ENCODE measurements at places on chromosomes 4 and X.

GRCh38 chr4:159547645-159548308 lies 444.9 kb downstream of the RAPGEF2 start:
- DNase-seq: no peak

DNA sequence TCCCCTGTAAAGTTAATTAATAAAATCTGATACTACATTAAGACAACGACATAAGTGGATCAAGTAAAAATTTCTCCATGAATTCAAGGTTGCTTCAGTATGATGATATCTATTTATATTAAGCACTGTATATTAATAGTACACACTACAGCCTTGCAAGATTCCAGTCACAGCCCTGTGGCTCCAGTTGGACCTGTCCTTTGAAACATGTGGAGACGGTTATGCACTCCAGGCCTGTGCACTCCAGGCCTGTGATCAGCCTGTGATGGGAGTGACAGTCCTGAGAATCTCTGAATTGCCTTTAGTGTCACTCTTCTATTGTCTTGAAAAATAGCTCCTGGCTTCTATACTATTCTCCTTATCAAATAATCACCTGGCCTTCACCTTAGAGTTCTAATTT lies 981.1 kb upstream of the AGA start:
- DNase-seq: no peak

DNA sequence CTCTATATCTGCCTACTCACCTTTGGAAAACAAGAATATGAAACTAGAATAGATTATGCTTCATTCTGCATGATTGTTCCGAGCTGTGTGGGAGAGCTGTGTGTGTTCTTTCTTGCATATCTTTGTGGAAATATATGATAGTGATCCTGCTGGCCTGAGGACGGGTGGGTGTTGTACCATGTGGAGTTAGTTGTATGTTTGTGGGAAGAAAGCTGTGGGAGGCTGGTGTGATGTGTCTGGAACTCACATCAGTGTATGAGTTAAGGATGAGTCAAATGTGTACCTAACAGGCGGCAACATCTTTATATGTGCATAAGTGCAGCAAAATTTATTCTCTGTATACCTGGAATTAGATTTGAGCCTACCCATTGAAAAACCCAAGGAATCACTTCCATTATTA lies 208.1 kb upstream of the ADGRL3 start:
- no peak for DNase-seq

DNA sequence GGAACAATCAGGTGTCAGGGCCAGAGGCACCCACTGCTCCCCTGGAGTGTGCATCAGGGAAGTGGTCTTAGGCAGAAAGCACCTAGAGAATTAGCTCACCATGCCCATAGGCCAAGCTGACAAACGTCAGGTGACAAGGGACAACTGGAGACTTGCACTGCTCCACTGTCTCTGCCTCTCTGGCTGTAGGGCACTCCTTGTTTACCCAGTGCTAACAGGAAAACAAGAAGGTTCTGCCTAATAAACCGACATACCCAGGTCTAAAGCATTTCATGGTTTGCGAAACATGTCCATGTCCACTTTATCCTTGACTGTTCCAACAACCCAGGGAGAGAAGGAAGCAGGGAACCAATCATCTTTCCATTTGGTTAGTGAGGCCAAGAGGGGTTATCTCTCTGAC lies 92.5 kb upstream of the MAMLD1 start:
- DNase-seq: no peak

DNA sequence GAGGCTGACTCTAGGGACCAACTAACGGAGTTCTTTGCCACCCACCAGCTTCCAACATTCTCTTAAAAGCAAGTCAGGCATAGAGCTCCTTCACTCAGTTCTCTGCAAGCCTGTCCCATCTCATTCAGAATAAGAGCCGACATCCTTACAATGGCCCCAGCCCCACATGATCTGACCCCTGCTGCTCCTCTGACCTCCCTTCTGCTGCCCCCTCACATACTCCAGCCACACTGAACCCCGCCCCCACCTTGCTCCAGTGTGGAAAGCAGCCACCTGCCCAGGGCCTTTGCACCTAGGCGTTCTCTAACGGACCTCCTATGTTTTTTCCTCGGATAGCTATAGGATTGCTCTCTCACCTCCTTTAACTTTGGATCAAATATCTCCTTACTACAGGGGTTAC lies 143.2 kb upstream of the ETNPPL start:
- DNase-seq: no peak

DNA sequence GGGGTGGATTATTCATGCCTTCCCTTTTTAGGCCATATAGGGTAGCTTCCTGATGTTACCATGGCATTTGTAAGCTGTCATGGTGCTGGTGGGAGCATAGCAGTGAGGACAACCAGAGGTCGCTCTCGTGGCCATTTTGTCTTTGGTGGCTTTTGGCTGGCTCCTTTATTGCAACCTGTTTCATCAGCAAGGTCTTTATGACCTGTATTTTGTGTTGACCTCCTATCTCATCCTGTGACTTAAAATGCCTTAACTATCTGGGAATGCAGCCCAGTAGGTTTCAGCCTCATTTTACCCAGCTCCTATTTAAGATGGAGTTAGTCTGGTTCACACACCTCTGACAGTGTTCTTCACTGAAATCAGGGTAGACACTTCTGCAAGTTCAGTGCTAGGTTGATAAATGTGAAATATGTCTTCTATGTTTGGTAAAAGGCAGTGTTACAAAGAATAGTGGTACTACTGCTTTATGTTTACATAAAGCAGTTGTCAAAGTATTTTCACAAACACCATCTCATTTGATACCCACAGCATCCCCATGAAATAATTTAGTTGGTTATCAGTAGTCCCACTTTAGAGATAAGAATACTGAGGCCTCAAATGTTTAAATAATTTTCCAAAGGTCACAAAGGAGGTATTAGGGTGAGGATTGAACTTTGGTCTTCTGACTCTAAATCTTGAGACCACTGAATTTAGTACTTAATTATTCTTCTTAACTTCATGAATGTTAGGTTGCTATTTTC lies 77.1 kb upstream of the C4orf54 start:
- no peak for DNase-seq

- DNase-seq: no peak
These were observed 32.7 kb downstream of the NEXMIF start for GRCh38 chrX:74892561-74892960.

DNA sequence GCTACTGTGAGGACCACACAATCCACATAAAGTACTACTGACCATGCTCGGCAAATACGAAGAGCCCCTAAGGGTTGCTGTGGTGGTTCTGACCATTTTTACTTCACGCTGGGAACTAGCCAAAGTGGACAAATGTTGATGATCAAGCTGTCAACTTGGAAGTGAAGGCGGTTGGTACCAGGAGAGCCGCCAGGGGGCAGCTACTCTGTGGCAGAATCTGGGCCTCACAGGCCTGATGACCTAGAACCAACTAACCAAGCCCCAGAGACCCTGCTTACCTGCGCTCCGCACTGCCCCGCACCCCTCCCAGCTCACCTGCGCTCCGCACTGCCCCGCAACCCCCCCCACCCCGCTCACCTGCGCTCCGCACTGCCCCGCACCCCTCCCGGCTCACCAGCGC lies 5.6 kb downstream of the GAK start:
- no peak for DNase-seq

- DNase-seq: no peak
These were observed 102.1 kb downstream of the DCAF12L2 start for GRCh38 chrX:126063984-126064383.

DNA sequence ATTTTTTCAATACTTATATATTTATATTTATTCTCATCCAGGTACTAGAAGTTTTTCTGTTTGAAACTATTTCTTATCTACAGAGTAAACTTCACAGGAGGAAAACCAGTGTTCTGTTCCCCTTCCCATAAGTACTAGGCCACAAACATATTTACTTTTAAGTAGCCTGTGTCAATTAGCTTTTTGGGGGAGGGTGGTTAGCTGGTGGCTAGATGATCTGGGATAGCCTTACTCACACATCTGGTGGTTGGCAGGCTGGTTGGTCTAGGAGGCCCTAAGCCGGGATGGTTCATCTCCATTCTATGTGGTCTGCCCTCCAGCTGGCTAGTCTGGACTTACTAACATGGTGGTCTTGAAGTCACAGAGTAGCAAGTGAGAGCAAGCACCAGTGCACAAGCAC lies 6.2 kb downstream of the JADE3 start:
- no peak for DNase-seq

DNA sequence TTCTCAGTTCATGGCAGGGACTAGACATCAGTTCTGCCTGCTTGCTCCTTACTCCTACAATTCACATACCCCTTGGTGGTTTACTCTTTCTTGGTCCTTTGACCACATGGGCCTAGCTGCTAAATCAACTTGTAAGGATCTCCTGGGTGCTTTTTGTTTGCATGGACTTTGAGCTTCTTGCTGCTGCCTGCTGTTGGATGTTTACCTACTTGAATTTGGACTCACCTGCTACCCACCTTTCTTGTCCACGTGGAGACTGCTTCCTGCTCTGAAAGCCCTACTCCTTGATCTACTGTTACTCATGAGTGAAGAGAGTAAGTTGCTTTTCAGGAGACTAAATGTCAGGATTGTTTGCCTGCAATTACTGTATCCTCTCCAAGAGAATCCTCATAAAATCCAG lies 15.2 kb upstream of the ARHGAP24 start:
- no peak for DNase-seq

- DNase-seq: no peak
These were observed 103.1 kb upstream of the UGT8 start for GRCh38 chr4:114495471-114495928.

GRCh38 chr4:151324124-151324751 lies 1.2 kb downstream of the SH3D19 start:
- DNase-seq: no peak

GRCh38 chr4:186789651-186790050 lies 66.0 kb upstream of the FAT1 start:
- DNase-seq: no peak

- no peak for DNase-seq
These were observed 115.1 kb downstream of the RBM47 start for GRCh38 chr4:40514497-40514951.

- DNase-seq: no peak
These were observed 7.5 kb upstream of the PDLIM3 start for GRCh38 chr4:185542626-185543315.

DNA sequence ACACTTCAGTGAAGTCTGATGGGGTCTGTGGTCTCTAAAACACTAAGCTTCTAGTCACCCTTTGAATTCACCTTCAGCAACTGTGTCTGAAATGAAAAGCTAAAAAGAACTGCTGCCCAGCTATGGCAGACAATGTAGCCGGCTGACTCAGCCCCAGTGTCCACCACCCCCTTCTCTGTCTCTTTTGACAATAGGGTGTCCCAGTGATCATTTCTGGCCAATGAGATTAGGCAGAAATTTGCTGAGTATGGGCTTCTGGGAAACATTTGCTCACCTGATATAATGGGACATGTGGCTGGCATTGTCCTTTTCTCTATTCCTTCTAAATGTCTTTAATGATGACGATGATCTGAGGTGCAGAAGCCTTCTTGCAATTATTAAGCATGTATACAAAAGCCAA lies 20.6 kb downstream of the IGFBP7 start:
- DNase-seq: no peak

DNA sequence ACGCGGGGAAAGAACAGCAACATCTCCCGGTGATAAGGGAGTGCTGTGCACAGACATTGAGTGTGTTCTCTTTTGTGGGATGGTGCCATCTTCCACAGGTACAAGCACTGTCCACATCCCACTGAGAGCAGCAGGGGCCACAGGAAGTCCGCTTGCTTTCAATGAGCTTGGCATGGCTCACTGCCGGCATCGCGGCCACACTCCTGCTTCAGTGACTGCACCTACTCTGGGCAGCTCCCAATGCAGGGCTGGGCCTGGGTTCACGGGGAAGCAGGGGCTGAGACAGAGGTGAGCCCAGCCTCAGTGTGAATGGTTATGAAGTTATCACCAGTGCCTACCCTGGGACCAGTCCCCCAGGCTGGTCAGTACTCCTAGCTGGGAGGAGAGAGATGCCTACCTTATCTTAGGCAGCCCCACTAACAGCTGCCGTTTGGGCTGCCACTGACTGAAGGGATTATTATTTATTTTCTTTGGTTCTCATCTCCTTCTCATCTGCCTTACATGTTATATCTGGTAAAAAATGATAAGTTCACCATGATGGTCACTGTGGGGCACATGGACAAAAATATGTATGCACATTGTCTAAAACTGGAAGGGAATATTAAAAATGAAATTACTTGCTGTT lies 99.2 kb downstream of the MGST2 start:
- no peak for DNase-seq

DNA sequence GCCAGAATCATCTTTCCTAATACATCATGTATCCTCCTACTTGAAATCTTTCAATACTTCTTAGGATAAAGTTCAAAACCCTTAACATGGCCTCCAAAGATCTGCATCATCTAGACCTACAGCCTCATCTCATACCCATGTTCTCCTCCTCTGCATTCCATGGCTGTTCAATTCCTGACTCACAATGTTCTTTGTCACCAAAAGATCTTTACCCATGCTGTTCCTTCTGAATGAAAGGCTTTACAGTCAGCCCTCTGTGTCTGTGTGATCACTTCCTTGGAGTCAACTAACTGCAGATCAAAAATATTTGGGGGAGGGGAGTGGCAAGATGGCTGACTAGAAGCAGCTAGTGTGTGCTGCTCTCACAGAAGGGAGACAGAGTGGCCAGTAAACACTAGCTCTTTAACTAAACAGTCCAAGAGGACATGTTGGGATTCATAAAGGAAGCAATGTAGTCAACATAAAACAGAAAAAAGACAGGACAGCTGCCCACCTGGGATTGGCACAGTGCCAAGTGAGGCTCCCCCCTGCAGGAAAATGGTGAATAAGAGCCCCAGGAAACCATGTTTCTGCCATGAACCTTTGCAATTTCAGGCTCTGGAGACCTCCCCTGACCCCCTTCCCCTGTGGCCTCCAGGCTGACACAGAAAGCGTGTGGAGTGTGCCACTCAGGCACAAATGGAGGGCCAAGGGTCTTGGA lies 31.9 kb downstream of the CBR4 start:
- DNase-seq: no peak

GRCh38 chr4:62320612-62321011 lies 1120.5 kb downstream of the ADGRL3 start:
- DNase-seq: no peak

DNA sequence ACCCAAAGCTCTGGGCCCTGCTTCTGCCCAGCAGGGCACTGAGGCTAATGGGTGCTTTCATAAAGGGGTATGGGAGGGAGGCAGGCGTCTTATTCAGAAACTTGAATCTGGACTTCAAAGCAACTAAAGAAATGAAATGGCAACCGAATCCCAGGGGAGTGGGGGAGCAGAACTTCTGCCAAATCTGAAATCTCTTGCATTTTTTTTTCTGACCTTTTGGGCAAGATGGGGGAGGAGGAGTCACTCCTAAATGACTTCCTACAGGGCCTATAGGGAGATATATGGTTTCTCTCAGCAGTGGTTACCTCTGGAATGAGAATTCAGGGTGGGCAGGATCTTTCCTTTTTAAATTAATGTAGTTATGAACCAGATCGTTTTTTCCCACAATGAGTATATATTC lies 30.6 kb upstream of the KIAA1210 start:
- DNase-seq: no peak

DNA sequence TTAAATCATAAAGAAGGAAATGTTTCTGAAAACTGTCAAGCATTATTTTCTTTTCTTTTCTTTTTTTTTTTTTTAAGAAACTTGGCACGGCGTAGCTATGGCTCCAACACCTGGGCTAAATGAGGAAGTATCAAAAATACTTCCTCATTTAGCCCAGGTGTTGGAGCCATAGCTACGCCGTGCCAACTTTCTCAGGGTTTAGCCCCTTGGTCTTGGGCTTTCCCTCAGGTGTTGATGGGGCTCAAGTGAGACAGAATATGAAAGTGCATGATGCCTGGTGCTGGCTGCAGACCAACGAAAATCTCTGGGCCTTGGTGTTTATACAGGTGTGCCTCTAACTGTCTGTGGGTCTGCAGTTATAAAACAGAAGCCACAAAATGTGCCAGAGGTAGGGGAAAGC lies 132.7 kb downstream of the ARHGAP24 start:
- DNase-seq: no peak

- DNase-seq: no peak
These were observed 65.6 kb downstream of the JAKMIP1 start for GRCh38 chr4:6134612-6135220.
